D721Med (cell line): ENCODE measurements at places on chromosomes 1 and 21.

DNA sequence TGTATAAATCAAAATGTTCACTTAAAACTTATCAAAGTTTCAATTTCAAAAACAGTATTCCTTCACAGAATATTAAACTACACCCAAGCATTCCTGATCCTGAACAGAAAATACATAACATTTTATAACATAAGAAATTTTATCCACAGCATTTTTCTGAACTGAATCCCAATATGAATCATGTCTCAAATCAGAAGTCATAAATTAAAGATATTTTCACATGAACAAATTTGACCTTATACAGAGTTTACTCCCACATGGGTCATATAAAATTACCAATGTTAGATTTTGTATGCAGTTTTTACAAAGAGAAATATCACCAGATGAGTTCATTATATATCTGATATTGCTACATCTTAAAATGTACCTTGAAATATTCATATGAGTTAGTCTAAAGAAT, 48.6 kb upstream of the ASPM start:
- DNase-seq: no peak

GRCh38 chr1:95496773-95497172, 262.8 kb downstream of the RWDD3 start:
- no peak for DNase-seq

- DNase-seq: no peak
These were observed 107.3 kb upstream of the RUNX3 start for GRCh38 chr1:25037174-25038074.

GRCh38 chr1:110880708-110881374, 7.9 kb downstream of the CD53 start:
- no peak for DNase-seq

- DNase-seq: no peak
These were observed 1.4 kb upstream of the PIK3R3 start for GRCh38 chr1:46133781-46134350.

GRCh38 chr1:30768830-30769718, 11.5 kb upstream of the LAPTM5 start:
- DNase-seq: no peak

DNA sequence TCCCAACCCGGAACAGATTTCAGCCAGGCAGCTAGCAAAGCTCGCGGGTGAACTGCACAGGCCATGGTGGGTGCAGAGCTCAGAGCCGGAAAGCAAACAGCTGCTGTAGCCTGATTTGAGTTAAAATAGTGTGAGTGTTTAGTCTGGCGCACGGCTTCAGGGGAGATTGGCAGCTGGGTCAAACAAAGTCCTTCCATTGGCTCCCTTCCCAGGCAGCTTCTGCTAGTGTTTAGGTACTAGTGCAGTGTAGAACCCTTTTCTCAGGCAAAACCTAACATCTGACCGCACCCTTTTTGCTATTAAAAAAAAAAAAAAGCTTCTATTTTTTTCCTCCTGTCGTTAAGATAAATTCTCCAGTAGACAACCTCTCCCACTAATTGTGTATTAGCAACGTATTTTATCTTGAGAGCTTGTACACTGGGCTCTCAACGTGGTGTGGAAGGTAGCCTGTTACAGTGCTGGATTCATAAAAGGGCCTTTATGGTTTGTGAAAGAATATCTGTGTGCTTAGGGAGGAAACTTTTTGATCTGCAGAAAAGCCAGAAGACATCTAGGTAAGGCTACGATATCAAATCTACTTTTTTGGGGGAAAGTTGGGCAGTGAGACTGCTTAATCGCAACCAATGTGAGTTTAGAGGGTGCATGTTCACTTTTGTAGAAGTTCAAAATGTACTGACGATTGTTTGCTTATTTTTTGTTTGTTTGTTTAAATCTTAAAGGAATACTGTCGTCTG, 689.6 kb downstream of the USP25 start:
- no peak for DNase-seq

GRCh38 chr1:224458996-224459395, 24.4 kb upstream of the WDR26 start:
- DNase-seq: no peak

GRCh38 chr1:245181158-245181517, 26.4 kb downstream of the KIF26B start:
- no peak for DNase-seq

DNA sequence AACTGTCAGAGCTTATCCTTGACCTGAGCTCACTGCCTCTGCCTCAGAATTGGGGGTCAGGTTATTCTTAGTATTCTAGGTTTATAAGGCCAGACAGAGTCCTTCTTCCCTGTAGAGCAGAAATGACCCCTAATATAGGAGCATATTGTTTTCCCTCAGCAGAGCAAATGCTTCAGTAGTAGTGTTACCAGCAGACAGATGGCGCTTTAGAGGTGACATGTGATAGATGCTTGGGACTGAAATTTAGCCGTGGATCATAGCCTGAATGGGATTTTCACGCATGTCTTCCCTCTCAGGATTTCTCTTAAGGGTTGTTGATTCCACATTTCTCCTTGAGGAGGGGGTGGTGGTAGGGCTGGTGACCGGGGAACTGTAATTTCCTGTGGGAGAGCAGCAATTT, 24.5 kb downstream of the ADARB1 start:
- DNase-seq: peak; percentile 55

GRCh38 chr21:42306366-42307035, 8.7 kb downstream of the TFF3 start:
- no peak for DNase-seq

- DNase-seq: no peak
These were observed 180.5 kb downstream of the VPS13D start for GRCh38 chr1:12410351-12410750.

DNA sequence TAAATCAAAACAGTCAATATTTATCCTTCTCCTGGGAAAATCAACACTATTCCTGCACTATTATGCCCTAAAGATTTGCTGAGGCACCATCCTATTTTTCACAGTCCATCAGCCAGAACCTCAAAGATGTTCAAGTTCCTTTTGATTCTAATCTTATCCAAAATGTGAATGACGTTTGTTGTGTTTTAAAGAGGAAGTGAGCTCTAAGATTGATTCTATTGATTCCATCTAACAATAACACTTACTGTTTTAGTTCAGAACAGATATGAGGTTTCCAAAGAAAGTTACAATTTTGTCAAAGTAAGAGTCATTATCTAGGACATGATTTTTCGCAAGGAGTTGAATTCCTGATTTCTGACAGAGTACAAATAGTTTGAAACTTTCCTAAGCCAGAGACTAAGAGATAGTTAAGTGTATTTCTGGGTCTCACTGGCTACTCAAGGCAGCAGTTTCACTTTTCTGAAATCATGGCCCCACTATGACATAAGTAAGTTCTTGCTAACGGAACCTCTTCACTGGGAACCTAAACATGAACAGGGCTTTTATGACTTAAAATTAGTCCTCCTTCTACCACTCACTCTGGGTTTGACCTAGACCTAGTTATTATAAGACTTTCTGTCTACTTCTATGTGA, 84.7 kb downstream of the LHX9 start:
- DNase-seq: no peak

DNA sequence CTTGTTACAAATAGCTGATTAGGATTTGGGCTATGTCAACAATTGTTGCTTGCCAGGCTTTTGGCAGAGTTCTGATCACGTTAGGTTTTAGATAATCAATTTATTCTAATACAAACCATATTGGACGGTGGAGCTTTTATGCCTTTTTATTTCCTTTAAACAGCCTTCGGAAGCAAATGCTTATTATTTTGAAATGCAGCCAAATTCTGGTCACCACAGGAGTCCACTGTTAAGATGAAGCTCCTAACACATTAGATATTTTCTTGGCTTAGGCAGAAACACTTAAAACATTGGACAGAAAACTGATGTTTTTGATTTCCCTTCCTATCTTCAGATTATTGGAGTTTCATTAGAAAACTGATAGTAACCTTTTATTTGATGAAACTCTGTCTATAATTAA, 82.9 kb downstream of the CENPF start:
- DNase-seq: no peak

GRCh38 chr21:43723648-43724047, 4.7 kb downstream of the PDXK start:
- DNase-seq: no peak

- no peak for DNase-seq
These were observed 51.2 kb downstream of the SIPA1L2 start for GRCh38 chr1:232578651-232579195.
